Suprapubic skin (tissue), 4 donors: ENCODE measurements at places on chromosomes 5 and 9.

DNA sequence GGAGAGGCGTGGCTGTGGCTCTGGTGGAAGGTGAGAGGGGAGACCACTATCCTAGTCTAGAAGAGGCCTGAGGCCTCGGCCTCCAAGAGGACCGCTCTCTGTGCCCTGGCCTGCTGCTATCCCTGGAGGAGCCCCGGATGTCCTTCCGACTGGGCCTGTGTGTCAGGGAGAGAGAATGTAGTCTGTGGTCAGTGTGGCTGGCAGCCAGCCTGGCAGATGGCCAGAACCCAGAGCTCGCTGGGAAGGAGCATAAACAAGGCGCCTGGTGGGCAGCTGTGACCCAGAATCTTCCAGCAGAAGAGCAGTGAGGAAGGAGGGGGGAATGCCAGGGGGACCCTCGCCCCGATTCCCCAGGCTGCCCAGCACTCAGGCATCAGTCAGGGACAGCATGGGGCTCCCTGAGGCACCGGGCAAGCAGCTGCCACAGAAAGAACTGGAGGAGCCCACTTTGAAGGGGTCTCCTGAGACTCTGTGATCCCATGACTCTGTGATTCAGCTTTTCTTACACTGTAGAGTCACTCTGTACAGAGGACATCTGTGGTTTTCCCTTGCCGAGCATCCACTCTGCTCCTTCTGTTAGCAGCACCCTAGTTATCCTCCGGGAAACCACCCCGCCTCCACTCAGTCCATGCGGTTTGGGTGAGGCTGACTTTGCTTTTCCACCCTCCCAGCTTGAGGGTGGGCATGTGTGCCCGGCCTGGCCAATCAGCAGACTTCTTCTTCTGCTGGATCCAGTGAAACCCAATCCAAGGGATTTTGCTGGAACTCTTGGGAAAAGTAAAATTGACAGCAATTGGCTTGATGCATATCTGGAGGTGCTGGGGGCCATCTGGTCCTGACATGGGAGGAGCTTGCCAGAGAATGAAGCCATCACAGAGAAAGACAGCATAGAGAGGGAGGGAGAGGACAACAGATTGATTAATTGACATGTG is 46.2 kb upstream of the PWWP2A start:
- DNase-seq: peak; percentile 88

- DNase-seq: no peak
These were observed 16.8 kb downstream of the ALDOB start for GRCh38 chr9:101418518-101419430.

- DNase-seq: no peak
These were observed 178.0 kb downstream of the ACTL7B start for GRCh38 chr9:108677776-108678175.

GRCh38 chr5:173631478-173631877 is 15.0 kb upstream of the BOD1 start:
- DNase-seq: no peak

- DNase-seq: no peak
These were observed 23.0 kb downstream of the IARS1 start for GRCh38 chr9:92270511-92270910.

GRCh38 chr9:132409828-132410528 is at the start of gene CFAP77:
Gene CFAP77 (plus strand): TSS chr9:132410211. CDS start chr9:132410272, 61 bp downstream.
- DNase-seq: no peak

- DNase-seq: no peak
These were observed 161.6 kb upstream of the CD180 start for GRCh38 chr5:67358186-67358585.

GRCh38 chr5:137395011-137395755 is 103.9 kb downstream of the SPOCK1 start:
- DNase-seq: no peak

- DNase-seq: no peak
These were observed 20.6 kb downstream of the PGGT1B start for GRCh38 chr5:115241881-115242642.

DNA sequence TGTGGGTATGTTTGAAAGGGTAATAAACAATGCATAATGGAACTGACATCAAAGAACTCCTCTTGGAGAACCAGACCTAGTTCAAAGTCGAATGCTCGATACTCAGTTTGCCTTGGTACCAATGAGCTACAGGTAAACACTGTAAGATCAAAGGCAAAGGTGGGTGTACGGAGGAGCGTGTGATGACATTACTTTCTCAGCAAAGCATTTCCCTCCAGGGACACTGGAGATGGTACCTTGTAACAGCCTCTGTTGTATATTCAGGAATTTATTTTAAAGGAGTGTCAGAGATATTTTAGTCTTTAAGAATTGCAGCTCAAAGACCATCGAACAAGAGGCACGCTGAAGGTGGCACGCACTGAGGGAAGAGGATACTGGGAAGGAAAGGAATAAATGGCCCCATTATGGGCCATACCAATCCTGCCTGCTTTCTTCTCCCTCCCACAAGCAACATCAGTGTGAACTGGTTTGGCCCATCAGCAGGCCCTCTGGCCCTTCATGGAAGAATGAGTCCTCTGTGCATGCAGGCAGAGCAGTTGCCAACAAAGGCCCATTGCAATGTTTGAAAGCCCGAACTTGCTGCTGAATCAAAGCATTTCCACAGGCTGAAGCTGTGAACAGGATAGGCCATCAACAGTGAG is 410.2 kb downstream of the ACTL7B start:
- no peak for DNase-seq

DNA sequence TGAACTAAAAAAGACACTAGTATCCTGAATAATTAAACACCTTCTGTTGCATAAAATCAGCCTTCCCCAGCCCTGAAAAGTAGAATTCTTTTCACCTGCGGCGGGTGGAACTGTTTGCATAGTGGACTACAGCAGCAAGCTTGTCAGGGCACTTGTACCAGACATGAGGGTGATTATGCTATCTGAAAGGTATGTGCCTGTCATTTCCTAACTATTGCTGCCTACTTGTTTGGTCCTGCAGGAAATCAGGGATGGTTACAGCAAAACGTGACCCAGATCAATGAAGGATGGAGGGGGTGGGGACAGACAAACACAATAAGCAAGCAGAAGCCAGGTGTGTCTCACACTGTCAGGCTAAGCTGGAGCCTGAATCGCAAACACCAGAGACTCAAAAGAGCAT is 385.6 kb downstream of the MLLT3 start:
- DNase-seq: no peak

- no peak for DNase-seq
These were observed 393.3 kb downstream of the PLK2 start for GRCh38 chr5:58066557-58066956.

GRCh38 chr5:58235299-58235698 is 224.6 kb downstream of the PLK2 start:
- no peak for DNase-seq

- no peak for DNase-seq
These were observed 764 bp upstream of the GRIN1 start for GRCh38 chr9:137138058-137138721.

DNA sequence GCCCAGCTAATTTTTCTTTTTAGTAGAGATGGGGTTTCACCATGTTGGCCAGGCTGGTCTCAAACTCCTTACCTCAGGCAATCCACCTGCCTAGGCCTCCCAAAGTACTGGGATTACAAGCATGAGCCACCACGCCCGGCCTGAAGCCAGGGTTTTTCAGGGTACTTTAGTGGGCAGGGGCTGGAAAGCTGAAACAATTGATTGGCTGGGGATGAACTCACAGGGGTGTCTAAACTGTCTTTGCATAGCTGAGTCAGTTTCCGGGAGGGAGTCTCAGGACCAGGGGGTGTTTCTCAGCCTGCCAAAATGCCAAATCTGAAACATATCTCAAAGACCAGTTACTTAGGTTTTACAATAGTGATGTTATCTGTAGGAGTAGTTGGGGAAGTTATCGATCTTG is 46.1 kb downstream of the PRUNE2 start:
- DNase-seq: no peak

GRCh38 chr5:27434335-27434734 is 395.9 kb upstream of the CDH9 start:
- DNase-seq: no peak

DNA sequence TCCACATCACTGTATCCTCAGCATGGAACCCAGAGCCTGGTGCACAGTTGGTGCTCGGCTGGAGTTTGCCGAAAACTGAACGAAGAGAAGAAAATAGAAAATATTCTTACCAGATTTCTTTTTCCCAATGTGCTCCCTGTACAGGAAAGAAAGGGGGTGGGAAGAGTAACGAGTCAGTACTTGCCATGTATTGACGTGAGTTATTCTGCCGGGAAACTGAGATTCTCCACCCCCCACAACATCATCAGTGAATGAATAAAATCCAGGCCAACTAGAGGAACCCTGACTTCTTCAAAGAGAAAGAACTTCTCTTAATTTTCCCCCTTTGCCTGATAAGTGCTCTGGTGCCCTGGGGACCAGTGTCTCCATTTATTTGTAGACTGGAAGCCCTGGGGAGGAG is 80.6 kb downstream of the SH3PXD2B start:
- DNase-seq: no peak

- DNase-seq: no peak
These were observed 14.4 kb upstream of the TGFBR1 start for GRCh38 chr9:99090336-99091130.

DNA sequence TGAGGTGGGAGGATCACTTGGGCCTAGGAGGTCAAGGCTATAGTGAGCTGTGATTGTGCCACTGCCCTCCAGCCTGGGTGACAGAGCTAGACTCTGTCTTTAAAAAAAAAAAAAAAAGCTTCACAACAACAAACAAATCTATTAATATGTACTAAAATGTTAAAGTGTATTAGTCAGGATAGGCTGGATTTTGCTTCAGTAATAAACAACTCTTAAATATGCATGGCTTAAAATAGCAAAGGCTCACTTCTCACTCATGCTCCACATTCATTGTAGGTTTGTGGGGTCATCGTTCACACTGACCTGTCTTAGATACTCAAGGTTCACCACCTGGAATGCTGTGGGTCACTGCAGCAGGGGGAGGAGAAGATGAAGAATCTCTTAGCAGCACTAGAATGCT is 33.8 kb upstream of the COL15A1 start:
- no peak for DNase-seq

DNA sequence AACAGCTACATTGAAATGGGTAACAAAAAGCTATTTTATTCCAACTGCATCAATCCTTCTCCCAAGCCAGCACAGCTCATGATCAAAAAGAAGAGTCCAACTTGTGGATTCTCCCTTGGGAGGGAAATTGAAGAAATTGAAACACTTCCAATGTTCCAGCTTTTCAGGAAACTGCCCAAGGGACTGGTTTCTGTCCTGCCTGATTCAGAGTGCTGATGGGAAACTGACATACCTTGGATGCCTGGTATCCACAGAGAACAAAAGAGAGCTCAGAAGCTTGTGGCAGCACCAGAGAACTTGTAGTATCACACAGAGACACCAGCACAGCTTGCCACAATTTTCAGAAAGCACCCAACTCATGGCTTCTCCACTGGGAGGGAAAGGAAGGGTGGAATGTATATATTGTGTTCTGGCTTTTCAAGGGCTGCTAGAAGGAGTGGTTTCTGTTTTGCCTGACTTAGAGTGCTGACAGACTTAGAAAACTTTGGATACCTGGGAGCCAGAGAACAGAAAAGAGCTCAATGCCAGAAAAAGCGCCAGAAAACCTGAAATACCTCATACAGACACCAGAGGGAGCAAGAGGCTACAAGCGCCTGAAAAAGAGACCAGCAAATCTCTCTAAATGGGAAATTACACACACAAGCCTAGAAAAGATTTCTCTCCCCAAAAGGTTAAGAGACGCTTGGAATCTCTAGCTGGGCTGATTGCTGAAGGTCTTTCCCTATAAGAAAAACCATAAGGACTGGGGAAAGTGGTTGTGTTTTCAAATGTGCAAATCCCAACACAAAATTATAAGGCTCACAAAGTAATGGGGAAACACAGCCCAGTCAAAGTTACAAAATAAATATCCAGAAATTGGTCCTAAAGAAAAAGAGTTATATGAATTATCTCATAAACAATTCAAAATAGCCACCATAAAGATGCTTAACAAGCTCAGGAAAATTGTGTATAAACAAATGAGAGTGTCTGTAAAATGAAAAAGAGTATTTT is 178.8 kb downstream of the SPOCK1 start:
- no peak for DNase-seq

- no peak for DNase-seq
These were observed 485.7 kb upstream of the EDIL3 start for GRCh38 chr5:84870369-84870768.

GRCh38 chr5:4780633-4781032 is 359.5 kb upstream of the ADAMTS16 start:
- DNase-seq: no peak

GRCh38 chr9:116842658-116843057 is 155.6 kb downstream of the TRIM32 start:
- DNase-seq: no peak

DNA sequence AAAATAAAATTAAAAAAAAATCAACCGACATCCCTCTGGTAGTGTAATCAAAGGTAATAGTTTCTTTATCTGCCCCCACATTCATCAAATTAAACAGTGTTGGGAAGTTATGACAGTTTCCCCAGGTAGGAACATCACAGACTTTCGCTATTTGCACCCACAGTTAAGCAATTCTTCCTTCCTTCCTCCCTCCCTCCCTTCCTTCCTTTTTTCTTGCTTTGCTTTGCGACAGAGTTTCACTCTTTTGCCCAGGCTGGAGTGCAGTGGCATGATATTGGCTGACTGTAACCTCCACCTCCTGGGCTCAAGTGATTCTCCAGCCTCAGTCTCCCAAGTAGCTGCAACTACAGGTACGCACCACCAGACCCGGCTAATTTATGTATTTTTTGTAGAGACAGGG is 10.8 kb upstream of the BICD2 start:
- DNase-seq: no peak

DNA sequence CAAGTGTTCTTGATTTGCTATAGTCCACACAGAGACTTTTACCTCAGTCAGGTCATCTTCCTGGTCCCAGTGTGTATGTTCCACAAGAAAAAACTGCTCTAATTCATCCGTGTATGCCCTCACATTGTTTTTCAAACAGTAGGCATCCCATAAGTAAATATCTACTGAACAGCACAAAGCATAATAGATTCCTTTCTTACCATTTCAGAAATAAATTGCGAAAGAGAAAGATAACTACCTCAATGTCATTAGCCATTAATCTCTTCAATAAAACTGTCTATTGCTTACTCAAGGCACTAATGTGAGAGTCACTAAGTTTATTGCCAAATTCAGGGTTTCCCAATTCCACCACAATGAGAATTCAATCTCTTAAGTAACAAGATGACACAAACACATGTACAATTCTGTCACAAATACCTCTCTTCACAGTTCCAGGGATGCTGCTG is 9.6 kb downstream of the FBXW2 start:
- DNase-seq: no peak

DNA sequence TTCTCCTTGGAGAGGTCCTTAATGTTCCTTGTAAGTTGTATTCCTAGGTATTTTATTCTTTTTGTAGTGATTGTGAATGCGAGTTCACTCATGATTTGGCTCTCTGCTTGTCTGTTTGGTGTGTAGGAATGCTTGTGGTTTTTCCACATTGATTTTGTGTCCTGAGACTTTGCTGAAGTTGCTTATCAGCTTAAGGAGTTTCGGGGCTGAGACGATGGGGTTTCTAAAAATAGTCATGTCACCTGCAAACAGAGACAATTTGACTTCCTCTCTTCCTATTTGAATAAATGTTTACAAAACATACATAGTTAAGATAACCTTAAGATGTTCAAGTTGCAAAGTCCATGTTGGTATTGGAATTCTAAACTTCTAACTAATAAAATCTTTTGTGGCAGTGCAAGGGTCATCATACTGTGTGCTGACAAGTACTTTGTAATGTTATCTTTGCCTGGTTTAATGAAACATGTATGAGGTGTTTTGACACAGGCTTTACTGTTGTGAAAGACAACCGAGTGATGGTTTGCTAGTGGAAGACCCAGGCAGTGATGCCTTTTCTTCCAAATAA is 286.2 kb downstream of the MRPS30 start:
- no peak for DNase-seq
